T-helper 17 cell (primary cell): ENCODE measurements at places on chromosomes 16 and 17. TPM values are rescaled to one million over a fixed set of nuclear protein-coding genes. Genes with fewer than 3 reads are reported as not detected.

DNA sequence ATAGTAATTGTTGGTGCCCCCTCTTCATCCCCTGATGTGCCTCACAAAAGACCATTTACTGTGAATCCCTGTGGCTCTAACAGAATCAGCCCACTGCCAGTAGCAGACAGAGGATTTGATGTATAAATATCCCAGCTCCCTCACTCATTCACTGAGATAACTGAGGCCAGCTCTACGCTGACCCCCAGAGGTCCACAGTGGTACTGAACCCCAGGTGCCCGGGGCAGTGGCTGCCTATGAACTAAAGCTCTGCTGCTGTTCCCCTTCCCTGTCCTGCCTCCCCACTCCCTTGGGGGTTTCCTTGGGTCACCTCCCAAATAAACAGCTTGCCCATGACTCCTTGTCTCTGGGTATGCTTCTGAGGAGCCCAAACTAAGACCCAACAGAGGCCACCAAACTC, 295.8 kb downstream of the FOXL1 start:
- H3K4me3 ChIP-seq = no peak overlapping the region
- no peaks in the 10 kb centered on the region for H3K36me3 ChIP-seq
- DNase-seq = no peak
- no peak overlapping the region for H3K27ac ChIP-seq
- peaks cover 40% of the 10 kb centered on the region for H3K27me3 ChIP-seq
- H3K4me1 ChIP-seq = no peaks in the 10 kb centered on the region

- no peaks in the 10 kb centered on the region for H3K27me3 ChIP-seq
- no peak overlapping the region for H3K4me3 ChIP-seq
- H3K4me1 ChIP-seq = no peaks in the 10 kb centered on the region
Observed at GRCh38 chr17:11622492-11622891, 24.2 kb downstream of the DNAH9 start.

DNA sequence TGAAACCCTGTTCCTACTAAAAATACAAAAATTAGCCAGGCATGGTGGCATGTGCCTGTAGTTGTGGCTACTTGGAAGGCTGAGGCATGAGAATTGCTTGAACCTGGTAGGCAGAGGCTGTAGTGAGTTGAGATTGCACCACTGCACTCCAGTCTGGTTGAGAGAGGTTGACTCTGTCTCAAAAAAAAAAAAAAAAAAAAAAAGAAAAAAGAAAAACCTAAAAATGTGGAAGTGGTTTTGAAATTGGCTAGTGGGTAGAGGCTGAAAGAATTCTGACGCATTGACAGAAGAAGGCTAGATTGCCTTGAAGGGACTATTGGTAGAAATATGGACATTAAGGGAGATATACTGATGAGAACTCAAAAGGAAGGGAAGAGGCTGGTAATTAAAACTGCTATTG, 33.6 kb upstream of the CPPED1 start:
- peaks cover 47% of the 10 kb centered on the region for H3K27me3 ChIP-seq
- no peaks in the 10 kb centered on the region for H3K36me3 ChIP-seq
- no peak overlapping the region for H3K4me3 ChIP-seq
- no peaks in the 10 kb centered on the region for H3K4me1 ChIP-seq
- DNase-seq = no peak
- H3K27ac ChIP-seq = no peak overlapping the region

The FOXL1 gene
- not detected for total RNA-seq

The IRX3 gene
- total RNA-seq = 0.47 TPM
